ENCODE measurements at places on chromosomes 3 and 15.

GRCh38 chr15:58247855-58248842 lies 110.0 kb downstream of the AQP9 start:
- DNase-seq: no peak

GRCh38 chr3:143145906-143146305 lies 26.3 kb downstream of the CHST2 start:
- DNase-seq: no peak

DNA sequence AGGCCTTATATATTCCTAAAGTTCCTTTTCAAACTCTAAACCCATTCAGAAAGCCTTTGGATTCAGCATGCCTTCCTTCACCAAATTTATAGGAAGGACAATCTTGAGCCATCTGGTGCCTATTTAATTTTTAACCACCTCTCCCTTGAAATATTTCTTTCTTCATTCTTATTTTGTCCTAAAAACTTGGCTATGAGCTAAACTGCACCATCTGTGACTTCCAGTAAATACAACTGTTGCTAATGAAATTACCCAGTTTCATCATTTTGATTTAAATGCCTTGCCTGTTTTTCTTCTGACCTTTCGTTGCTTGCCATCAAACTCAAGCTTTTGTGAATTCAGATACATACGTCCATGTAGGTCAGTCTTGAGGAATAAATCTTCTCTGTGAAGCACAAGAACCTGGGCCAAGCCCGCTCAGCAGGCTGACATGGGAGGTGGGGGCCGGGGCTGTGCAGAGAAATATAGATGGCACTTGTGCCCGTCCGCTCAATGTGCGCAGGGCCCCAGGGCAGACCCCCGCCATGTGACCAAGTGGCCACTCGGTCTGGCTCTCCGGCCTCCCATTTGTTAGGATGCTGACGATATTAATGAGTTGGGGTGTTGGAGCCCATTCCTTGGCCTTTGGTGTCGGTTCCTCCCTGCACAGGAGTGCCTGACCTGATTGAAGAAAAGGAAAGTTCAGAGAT lies 335.9 kb downstream of the VPS13C start:
- DNase-seq: no peak

GRCh38 chr15:73802431-73803041 lies 49.4 kb upstream of the INSYN1 start:
- no peak for DNase-seq

DNA sequence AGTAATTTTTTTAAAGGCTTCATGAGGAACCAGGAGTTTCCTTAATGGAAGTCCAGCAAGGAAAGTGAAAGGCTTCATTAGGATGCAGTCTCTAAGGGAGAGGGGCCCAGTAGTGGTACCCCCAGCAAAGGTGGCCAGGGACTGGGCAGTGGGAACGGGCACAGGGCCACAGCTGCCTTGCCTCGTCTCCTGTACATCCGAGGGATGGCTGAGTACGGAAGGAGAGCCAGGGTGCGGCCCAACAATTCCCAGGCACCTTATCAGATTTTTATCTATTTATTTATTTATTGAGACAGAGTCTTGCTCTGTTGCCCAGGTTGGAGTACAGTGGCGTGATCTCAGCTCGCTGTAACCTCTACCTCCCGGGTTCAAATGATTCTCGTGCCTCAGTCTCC lies 14.5 kb downstream of the SEMA3G start:
- DNase-seq: no peak

- DNase-seq: no peak
These were observed 124.3 kb downstream of the LRIG1 start for GRCh38 chr3:66376568-66376967.

DNA sequence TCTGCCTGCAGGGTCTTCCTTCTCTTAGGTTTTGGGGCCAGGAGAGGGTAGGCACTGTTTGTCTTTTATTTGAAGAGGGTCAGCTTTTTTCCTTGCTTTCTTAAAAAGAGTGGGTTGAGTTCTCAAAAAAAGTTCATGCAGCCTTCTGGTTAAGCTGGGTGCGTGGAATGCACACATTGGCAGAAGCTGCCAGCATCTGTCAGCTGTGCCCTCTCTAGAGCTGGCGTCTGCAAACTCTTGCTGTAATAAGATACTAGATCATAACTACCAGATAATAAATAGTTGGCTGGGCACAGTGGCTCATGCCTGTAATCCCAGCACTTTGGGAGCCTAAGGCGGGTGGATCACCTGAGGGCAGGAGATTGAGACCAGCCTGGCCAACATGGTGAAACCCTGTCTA lies 373.4 kb downstream of the OCA2 start:
- no peak for DNase-seq

All from activated T-helper 1 cell treated with anti-CD3 and anti-CD28 coated beads, Interleukin-2, amount 50 U/mL, for 16 hours (primary cell).